Chondrocyte (in vitro differentiated cells): ENCODE measurements at places on chromosomes 11 and 22. TPM values are rescaled to one million over a fixed set of nuclear protein-coding genes. Genes with fewer than 3 reads are reported as not detected.
A peak's percentile ranks its signal among the peaks of the same experiment; 100 is the strongest.

DNA sequence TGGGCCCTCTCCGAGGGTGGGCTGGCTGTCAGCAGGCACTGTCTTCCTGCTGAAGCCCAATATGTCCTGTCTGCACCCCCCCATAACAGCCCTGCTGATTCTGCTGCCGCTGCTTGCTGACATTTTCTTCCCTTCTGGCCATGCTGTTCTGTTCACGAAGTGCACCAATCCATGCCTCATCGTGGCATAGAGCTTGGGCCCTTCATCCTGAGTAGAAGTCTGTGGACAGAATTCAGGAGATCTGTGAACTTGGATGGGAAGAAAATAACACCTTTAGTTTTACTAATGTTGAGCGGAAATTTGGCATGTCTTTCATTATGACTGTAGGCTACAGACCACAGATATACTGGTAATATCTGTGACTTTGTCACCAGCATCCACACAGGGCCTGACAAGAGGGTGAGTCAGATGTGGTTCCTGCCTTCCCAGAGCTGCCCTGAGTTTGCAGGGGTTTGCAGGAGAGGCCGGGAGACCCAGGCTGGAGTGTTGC is 14.1 kb upstream of the KIAA0930 start:
- DNase-seq = no peak

GRCh38 chr11:94090401-94090800 is 38.2 kb upstream of the PANX1 start:
- DNase-seq = no peak

DNA sequence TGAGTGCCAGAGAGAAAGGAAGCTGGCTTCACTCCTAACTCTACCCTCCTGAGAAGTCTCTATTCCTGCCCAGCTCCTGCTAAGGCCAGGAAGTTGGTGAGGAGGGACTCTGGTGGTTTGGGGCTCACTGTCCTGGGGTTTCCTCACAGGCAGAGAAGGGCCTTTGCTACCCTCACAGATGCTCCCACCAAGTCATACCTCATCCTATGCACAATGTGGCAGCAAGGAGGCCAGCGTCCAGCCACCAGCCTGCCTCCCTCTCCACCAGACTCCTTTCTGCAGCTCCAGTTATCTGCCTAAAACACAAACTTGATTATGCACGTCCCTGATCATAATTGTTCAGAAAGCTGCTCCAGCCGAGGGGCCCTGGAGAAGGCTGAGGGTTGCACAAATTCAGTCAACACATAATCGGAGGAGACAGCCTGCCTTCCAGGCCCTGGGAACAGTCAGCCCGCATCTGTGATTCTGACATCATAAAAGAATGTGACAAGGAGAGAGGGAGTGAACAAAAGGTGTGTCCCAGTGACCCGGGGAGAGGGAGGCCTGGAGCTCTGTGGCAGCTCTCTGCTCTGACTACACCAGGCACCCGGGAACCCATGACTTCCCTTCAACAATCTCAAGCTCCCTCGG is 28.8 kb downstream of the DKK3 start:
- no peak for DNase-seq

DNA sequence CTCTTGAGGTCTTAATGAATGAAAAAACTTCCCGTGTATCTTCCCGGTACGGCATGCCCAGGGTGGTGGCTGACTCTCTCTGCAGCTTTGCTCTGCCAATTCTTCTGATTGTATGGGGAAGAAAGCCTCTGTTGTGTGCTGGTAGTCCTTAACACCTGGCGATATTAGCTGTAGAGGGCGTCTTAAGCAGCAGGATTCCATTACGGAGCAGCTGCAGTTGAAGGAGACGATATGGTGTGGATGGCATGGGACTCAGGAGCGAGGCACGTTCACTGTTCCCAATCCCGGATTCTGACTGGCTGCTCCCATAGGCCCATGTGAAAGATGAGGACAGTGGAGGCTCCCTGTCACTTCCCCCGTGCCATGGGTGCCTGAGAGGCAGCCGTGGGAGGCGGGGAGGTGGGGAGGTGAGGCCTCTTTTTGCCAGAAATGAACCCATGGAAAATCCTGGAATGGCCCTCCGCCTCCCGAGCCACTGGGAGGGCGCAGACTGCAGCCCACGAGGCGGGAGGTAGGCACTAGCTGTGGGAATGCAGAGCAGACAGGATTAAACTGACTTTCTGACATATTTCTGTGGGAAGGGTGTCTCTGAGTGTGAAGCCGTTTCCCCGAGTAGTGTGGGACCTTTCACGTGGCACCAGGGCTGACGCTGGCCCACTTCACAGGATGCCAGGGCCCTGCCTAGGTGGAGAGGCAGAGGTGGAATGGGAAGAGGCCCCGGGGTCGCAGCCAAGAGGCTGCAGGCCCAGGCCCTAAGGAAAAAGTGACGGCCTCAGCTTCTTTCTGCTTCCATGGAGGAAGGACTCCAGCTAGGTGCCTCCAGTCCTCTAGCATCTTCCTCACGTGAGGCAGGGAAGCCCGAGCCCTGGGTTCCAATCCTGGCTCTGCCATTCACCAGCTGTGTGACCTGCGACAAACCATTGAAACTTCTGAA is 121.4 kb upstream of the CD82 start:
- DNase-seq = peak; percentile 54

DNA sequence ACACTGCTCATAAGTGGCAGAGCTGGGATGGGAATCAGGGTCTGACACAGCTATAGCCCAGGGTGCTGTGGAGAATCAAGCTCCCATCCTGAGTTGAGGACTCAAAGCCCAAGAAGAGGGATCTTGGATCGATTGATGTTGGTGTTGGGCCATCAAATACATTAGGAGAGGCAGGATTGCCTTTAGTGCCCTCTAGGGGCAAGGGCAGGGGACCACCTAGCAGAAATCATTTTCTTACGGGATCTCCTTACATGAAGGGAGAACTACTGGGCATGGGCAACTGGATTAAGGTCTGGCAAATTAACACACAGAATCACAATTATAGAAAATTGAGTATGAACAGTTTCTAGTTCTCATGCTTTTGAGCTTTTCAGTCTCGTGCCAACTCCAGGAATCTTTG is 24.9 kb upstream of the EMSY start:
- DNase-seq = no peak

Gene NLRP6
- total RNA-seq = not detected in 3 replicates

DNA sequence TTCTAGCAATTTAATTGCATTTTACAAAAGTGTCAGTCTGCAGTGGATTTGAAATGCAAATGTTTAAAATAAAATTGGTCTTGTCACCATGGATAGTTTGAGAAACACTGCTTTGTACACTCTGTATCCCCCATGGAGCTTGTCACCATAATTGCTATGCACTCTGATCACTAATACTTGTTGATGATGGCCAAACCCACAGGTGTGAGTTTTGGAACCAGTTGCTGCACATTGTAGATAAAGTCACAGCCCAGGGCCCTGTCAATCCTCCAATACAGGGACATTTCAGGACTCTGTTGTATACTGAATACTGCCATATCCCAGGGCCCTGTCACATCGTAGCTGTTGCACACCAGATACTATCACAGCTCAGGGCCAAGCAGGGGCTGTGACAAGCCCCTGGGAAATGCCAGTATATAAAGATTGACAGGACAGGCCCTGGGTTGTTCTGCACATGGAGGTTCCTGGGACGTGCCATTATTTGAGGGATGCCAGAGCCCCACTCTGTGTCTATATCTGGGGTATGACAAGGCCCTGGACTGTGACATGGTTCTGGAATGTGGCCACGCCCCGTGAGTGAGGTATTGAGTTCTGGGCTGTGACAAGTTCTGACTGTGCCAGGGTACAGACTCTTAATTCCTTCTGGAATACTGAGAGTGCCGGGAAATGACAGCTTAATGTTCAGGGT is 27.9 kb upstream of the SMPD1 start:
- no peak for DNase-seq

GRCh38 chr11:69307871-69308431 is 14.0 kb downstream of the MYEOV start:
- DNase-seq = peak; percentile 80

Gene CALCA
- total RNA-seq = not detected in 3 replicates

Gene MRGPRE
- total RNA-seq = not detected in 3 replicates

- no peak for DNase-seq
Observed at GRCh38 chr11:94933223-94934130, 39.9 kb downstream of the CWC15 start.

DNA sequence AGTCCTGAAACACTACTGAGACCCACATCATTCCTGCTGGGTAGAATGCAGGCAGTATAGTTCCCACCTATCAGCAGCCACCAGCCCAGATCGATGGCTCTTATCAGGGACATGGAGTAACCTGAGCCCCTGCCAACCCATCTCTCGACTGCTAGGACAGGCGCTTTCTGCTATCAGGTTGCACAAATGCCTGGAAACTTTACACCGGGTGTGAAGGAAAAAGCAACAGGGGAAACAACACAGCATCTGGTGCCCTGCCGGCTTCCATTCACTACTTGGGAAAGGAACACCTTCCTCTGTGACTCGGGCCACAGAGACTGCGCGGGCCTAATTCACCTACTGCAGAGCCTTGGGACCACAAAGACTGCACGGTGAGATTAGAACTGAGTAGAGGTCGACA is 18.5 kb downstream of the RBFOX2 start:
- no peak for DNase-seq

- DNase-seq = no peak
Observed at GRCh38 chr11:119890466-119890865, 161.5 kb upstream of the NECTIN1 start.

GRCh38 chr11:31814176-31814868 is 3.2 kb upstream of the PAX6 start:
- DNase-seq = no peak

DNA sequence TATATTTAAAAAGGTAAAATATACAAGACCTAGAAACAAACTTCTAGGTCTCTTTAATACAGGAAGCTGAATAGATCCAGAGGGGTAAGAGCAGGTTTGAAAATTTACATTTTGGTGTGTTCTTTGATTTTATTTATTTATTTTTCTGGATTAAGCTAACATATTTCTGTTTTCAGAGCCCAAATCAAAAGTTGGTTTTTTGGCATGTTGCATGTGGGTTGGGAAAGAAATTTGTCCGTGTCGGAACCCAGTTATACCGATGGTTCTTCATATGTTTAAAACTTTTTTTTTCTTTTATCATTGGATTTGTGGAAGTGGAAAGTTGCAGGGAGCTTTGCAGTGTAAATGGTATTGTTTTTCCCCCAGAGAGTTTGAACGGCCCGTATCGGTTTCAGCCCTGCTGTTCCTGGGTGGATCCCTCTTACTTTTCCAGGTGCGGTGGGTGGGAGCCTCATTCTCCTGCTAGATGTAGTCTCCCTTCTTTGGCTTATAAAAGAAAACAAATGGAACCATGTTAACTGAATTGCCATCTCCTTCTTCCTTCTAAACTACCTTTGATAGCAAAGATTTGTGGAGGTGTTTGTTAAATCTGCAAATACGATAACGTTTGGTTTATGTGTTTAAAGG is 746 bp downstream of the CTNND1 start:
- no peak for DNase-seq

Gene RAB39A
- not detected in 3 replicates for total RNA-seq

Gene ART1
- not detected in 3 replicates for total RNA-seq

DNA sequence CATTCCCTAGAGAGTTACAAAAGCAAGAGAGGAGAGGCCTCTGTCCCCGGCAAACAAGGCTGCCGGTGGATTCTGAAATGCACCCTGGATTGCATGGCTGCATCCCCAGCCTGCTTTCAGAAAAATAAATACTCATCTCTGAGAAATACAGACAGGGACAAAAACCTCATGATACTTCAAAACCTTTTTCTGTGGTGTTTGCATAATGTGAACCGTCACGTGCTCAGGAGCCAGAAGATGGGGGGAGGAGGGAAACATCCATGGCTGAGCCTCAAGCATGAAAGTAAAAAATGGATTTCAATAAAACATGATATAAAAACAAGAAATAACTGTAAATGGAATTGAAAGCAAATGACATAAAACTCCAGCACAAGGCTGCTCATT is 198.5 kb upstream of the NCAM1 start:
- no peak for DNase-seq

Gene CYTH4
- total RNA-seq = not detected in 3 replicates

GRCh38 chr22:47552541-47553205 is 790.2 kb downstream of the TBC1D22A start:
- no peak for DNase-seq

- DNase-seq = no peak
Observed at GRCh38 chr11:8871171-8871775, 39.7 kb upstream of the AKIP1 start.

DNA sequence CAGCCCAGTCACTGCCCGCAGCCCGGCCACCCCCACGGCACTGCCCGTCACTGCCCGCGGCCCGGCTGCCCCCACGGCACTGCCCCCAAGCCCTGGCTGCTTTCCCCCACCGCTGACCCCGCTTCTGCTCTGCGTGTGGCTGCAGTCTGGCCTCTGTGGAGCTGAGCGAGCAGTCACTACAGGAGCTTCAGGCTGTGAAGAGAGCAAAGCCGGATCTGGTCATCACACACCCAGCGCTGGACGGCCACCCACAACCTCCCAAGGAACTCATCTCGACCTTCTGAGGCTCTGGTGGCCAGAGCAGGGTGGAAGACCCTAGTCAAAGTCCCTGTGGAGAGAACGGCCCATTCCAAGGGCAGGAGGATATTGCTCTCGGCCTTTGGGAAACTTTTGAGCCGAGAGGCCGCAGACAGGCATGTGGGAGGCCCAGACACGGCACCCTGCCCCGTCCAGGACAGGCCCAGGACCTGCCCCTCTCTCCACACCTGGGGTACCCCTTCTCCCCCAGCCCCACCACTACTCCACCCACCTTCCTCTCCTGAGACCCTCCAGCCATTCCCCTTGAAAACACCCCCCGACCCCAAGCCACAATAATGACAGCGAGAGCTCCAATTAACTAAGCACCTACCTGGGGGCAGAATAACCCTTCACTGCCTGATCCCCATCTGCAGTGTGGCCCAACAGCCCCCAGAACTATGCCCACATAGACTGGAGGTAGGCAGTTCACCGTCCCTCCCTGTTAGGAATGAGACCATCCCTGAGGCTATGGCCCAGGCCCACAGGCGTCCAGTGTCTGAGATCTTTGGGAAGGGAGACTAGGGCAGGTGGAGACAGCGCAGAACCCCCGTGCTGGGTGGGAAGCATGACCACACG is 3.7 kb upstream of the PGGHG start:
- DNase-seq = peak; percentile 72

Gene ARRB1
- 14.4 to 19.1 TPM (median 16.6 TPM) in 3 replicates for total RNA-seq

DNA sequence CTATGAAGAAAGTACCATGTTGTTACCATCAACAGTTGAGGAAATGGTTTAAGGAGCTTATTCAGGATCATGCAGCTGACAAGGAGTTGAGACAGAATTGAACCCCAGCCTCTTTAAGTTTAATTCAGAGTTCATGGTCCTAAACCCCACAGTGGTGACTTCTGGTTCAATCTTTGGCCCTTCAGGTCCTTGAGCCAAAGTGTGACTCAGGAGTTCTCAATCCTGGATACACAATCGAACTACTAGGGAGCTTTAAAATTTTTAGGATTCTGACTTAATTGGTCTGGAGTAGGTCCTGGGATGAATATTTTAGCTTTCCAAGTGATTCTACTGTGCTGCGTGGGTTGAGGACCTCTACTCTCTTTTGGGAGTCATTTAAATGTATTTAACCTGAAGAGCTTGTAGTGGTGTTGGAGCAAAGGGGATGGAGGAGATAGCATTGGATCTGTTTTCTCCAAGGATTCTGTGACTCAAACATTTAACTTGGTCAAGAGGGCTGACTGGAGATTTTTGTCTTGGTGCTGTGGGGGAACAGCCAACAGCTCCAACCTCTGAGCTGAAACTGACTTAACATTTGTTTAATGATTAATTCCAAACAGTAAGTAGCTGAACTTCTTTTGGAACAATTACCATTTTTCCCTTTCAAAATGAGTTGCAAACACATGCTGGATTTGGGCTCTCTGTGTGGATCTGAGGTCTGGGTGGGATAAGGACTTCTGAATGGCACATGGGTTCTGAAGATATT is 80.1 kb downstream of the INSC start:
- no peak for DNase-seq
